Fibroblast of skin of left quadriceps (primary cell): ENCODE measurements at places on chromosomes 13 and 19.
A peak's percentile ranks its signal among the peaks of the same experiment; 100 is the strongest.

DNA sequence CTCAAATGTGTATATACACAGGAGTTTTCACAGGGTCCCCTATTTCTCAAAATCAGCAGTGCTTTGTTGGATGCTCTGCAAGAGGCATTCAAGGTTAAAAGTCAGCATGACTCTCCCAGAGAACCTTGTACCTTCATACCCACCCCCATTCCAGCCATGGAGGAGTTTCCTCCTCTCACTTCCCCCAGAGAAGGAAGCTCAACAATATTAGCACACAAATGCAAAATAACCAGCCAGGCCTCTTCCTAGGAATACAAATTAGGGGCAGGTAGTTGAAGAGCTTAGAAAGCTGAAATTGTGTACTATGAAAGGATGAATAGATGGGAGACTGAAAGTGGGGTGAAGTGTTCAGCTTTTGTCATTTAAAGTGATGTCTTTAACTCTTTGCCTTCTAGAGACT, 43.8 kb downstream of the SPRY2 start:
- DNase-seq = no peak

DNA sequence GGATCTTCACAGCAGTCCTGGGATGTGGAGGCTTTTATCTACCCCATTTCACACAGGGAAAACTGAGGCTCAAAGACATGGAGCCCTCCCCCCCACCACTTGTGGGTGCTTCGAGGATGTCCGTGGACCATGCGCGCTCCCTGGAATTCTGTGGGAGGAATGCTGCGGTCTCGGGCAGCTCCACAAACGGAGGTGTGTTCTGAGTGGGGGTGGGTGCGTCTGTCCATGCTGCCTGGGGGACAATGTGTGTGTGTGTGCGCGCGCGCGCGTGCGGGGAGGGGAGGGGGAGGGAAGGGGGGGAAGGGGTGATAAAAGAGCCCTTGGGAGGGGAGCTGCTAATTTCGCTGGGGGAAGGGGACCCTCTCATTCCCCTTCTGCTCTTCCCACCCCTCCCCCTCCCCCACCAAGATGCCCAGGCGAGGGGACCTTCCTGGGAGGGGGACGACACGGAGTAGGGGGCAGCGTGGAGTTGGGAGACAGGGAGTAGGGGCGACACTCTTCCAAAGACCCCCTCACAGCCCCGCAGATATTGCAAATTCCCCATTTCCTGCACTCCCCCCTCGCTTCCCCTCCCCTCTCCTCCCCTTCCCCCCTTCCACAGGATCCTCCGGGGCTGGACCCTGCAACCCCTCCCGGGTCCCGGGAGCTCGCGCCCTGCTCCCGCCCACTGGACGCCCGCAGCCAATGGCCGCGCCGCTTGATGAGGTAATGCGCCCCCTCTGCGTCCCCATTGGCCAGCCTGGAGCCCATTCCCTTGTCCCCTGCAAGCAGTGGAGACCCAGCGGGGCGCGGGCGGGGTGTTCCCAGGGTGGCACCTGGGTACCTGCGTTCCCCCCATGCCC, 18.9 kb upstream of the ZNRF4 start:
- DNase-seq = peak; percentile 62

GRCh38 chr19:31232871-31233270, 116.4 kb downstream of the TSHZ3 start:
- DNase-seq = peak; percentile 95

DNA sequence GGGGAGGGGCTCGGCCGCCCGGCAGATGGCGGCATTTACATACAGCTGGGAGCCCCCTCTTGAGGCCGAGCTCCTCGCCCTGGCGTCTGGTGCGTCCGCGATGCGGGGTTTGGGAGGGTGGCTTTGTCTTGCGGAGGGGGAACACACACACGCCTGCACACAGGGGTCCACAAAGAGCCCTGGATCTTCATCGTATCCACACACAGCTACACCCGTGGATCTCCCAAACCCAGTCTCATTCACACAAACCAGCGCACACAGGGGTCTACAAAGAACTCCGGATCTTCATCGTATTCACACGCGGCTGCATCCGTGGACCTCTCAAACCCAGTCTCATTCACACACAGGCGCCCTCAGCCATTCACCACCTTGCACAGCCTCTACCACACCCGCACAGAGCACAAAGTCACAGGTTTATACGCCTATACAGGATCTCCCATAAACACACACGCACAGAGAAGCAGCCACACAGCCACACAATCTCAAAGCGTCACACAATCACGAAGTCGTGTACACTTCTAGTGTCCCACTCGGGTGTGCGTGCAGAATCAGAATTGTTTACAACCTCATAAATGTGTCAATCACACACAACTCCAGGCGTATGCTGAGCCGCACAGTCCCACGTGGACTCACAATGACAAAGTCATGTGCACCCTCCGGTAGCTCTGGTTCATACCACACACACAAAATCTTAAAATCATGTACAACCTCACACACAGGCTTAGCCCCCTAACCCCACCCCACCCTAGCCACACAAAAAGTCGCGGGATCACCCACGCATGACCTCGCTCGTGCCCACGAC, 550 bp upstream of the DLL3 start:
- DNase-seq = no peak

DNA sequence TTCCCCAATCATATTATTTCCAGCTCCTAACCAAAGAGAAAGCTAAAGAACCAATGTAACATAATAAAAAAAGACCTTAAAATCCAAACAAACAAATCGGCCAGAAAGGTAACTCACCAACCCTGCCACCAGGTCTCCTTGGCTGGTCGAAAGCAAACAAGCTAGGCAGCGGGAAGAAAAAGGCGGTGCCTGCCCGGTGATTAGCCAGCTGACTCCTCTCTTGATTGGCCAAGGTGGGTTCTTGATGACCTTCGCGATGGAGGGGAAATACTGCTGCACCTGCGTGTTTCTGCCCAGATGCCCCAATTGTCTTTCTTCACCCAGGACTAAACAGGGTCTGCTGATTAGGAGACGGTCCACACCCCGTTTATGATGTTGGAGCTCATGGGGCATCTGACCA, at the start of gene NLRP11:
NLRP11 (minus strand) TSS at position 154 of the 400 bp plus-strand sequence. CDS start 13,825 bp downstream, outside the sequence.
- no peak for DNase-seq

DNA sequence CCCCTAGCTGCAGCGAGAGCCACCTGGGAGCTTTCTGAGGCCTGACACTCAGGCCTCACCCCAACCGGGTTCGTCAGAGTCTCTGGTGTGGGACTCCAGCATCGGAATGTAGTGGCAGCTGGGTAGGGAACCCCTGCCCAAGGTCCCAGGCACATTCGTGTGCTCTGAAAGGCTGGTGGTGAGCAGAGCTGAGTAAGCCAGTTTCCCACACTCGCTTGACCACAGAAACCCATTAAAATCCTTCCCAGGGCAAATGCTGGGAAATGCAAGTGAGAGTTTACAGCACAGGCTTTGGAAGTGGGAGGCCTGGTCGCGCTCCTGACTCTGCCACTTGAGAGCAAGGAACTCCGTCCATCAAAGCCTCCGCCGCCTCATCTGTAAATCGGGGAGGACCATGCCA, 4.2 kb downstream of the TRAPPC6A start:
- no peak for DNase-seq

GRCh38 chr19:49116544-49116943, 2.4 kb downstream of the LIN7B start:
- DNase-seq = no peak

- no peak for DNase-seq
These were observed 217.0 kb downstream of the SPRY2 start for GRCh38 chr13:80123945-80124344.

DNA sequence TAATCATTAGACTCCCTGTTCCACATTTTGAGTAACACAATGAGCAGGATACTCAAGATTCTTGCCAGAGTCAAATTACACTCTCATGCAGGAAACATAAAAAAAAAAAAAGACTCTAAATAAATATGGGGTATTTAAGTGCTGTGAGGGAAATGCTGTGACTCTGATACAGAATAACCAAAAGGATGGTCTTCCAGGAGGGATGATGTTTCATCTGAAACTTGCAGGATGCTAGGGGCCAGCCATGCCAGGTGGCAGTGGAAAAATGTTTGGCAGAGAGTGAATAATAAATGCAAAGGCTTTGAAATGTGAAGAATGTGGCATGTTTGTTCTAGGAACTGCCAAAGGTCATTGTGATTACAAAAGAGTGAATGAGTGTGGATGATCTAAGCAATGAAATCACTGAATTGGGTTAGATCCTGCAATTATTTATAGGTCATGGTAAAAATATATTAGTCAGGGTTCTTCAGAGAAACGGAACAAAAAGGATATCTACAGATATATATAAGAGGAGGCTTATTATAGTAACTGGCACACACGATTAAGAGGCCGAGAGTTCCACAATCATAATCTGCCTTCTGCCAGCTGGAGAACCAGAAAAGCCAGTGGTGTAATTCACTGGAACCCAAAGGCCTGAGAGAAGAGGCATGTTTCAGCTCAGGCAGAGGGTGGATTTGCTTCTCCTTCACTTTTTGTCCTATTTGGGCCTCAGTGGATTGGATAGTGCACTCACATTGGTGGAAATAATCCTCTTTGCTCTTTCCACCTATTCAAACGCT, 1832.8 kb upstream of the MIR17HG start:
- DNase-seq = no peak

DNA sequence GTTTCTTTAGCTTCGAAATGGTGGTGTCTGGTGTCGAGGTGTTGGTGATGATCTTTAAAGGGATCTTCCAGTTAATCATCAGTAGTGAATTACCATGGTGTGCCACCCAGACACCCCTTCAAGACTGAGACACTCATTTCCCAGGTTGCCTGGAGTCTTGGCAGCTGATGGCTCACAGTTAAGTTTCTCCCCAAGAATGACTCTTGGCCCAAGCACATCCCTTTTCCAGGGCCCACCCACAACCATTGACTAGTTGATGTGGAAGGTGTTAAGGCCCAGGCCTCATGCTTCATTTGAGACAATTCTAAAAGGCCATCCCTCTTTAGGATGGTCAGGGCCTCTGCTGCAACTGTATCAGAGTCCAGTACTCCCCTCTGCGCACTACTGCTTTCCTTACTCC, 145.5 kb downstream of the FOXO1 start:
- no peak for DNase-seq

- DNase-seq = no peak
These were observed 5.9 kb downstream of the TTYH1 start for GRCh38 chr19:54421169-54421516.

DNA sequence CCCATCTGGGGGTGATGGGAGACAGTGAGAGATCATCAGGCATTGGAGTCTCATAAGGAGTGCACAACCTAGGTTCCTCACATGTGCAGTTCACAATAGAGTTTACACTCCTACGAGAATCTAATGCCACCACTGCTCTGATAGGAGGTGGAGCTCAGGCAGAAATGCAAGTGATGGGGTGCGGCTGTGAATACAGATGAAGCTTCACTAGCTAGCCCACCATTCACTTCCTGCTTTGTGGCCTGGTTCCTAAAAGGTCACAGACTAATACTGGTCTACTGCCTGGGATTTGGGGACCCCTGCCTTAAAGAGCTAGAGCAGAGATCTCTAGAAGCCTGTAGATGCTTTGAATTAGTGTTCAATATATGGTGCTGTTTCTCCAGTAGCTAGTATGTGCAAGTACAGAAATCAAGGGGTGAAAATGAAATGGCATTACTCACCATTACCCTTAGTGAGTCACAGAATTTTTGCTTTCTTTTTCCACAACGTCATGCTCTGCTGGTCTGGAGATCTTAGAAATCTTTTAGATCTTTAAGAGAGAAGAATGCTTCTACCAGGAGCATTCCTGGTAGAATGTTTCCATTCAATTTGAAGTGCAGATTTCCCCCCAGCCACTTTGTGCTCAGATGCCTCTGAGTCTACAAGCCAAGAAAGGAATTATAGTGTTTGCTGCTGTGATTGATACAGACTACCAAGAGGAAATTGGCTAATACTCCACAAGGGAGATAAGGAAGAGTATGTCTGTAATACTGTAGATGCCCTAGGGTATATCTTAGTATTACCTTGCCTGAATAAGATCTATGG, 2301.2 kb downstream of the PCDH9 start:
- DNase-seq = peak; percentile 58

DNA sequence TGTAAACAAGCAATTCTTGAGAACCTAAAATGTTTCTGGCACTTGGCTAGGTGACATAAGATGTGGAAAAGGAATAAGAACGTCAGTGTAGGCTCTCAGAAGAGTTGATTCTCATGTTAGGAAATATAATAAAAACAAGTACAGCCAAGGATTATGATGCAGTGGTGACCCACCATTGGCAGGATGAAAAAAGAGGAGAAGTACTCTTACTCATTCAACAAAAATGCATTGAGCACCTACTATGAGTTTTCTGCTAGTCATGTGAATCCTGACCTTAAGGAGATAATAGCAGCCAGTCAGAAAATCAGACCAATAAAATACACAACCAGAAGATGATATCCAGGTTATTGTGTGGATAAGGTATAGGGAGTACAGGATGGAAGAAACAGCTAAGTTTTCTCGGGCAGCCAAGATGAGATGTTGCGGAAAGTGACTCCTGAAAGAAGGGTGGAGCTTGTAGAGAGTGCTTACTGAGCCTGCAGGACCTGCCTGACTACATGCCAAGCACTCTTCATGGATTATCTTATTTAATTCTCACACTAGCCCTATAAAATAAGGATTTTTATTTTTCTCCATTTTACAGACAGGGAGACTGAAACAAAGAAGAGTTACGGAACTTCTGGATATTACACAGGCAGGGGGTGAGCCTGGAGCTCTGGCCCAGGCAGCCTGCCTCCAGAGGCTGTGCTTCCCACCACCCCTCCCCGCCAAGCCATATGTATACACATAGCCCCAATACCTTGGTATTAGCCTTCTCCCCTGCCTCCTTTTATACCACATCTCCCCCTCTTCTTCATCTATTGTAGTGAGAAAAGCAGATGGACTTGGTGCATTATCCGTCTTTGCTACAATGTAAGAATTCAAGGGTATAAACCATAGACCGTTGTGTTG, 58.0 kb downstream of the TGDS start:
- DNase-seq = no peak

- no peak for DNase-seq
These were observed 176.3 kb downstream of the RBM26 start for GRCh38 chr13:79229761-79230160.

GRCh38 chr19:31232180-31232579, 117.1 kb downstream of the TSHZ3 start:
- DNase-seq = no peak

DNA sequence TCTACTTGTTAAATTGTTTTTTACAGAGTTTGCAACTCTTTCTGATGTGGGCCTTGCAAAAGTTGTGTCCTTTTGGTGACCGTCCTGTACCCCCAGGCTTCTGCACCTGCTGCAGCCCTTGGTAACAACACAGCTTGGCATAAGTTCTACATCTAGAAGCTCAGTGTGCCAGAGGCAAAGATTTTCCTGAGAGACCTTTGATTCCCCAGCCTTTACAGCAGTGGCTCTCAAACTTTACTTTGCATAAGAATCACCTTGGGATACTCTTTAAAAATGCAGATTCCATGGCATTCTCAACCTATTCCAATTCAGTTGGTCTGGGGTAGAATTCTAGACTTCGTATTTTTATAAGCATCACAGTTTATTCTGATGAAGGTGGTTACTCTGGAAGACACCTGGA, 260.9 kb downstream of the DCT start:
- DNase-seq = no peak
